ENCODE measurements at places on chromosomes 2 and 18.

- no peak for DNase-seq
Observed at GRCh38 chr18:26894426-26894825, 28.9 kb upstream of the AQP4 start.

DNA sequence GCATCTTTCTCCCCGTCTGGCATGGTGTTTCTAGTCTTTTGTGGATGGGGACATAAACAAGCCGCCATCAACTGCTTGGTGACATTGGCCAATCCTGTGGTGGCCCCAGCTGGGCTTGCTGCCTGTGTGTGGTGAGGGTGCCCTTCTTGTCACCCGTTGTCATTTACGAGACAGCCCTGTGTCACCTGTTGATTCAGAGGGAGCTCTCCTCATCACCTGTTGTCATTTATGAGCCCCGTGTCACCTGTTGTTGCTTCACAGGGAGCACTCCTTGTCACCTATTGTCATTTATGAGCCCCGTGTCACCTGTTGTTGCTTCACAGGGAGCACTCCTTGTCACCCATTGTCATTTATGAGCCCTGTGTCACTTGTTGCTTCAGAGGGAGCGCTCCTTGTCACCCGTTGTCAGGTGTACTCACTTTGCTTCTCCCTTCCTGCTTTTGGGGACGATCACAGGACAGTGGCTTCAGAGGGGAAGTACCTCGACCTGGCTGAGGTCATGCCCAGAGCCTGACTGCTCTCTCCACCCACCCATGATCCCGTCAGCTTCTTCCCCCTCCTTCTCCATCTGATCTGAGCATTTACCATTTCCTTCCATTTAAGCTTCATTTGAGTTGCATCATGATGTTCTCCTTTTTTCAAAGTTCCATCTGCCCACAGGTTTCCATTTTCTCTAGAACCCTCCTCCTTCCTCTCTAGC lies 29.1 kb downstream of the HPCAL1 start:
- DNase-seq, result peak; percentile 38

GRCh38 chr18:22872900-22873537 lies 60.1 kb upstream of the RBBP8 start:
- DNase-seq, result no peak

DNA sequence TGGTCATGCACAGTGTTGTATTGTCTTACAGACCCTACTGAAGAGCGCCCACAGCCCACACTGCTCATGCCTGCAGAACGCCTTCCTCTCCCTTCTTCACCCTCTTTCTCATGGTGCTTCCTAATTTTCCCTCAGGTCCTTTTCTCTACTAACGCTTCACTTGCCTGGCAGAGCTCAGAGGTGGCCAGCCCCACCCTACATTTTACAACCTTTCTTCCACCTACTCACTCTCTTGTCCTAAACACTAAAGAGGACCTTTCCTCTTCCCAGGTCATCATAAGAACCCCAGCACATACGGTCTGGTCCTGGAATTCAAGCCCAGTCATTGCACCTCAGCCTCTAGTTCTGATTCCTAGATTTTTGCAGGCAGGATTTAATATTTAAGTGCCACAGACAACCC lies 11.7 kb upstream of the LGALSL start:
- DNase-seq, result no peak

DNA sequence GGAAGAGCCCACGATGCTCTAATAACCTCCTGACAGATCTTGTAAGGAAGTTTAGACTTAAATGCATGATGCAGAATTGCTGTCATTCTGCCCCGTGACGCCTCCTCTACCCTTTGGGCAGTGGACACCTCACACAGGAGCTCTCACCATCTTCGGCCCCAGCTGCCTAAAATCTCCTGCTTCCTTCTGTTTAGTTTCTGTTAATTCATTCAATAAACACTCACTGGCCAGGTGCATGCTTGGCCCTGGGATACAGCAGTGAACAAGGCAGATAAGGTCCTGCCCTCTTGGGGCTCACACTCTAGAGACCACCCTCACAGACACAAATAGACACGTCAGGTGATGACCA lies 81.1 kb downstream of the SEPTIN10 start:
- DNase-seq, result no peak

DNA sequence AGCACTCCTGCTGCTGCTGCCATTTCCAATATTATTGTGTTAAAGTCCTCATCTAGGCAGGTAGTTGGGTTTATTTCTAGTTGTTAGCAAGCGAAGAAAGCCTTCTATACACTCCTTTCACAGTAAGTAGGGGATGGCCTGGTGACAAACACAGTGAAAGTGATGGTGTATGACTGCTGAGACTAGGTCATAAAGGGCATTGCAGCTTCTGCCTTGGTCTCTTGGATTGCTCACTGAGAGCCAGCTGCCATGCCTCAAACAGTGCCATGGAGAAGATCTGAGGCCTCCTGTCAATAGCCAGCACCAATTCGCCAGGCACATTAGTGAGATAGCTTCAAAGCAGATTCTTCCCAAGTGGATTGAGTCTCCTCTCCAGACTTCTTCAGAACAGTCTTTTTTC lies 27.6 kb upstream of the MSTN start:
- no peak for DNase-seq

- no peak for DNase-seq
Observed at GRCh38 chr18:57959278-57959677, 84.7 kb upstream of the NEDD4L start.

GRCh38 chr18:27605107-27605834 lies 420.2 kb upstream of the CHST9 start:
- no peak for DNase-seq

GRCh38 chr2:213149294-213149875 lies 2.0 kb downstream of the IKZF2 start:
- no peak for DNase-seq

DNA sequence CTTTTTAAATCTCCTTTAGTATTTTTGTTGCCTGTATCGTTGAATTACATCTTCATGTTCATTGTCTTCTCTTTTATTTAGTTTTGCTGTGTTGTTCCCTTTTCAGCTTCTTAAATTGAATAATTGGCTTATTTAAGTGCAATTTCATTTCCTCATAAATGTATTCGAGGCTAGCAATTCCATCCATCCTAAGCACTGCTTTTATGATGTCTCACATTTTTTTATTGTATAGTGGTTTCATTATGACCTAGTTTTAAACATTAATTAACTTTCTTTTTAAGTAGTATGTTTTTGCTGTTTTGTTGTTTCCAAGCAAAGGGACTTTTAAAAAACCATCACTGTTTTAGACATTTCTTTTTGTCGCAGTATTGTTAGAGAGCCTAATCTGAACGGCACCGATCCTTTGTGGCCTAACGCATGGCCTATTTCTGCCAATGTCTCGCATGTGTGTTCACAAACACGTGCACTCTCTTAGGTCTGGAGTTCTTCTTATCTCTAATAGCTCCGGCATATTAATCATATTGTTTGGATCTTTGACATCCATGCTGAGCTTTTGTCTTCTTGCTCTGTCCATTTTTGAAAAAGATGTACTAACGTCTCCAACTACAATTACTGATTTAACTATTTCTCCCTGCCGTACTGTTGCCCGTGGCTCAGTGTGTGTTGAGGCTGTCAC lies 59.6 kb upstream of the ZNF516 start:
- no peak for DNase-seq

DNA sequence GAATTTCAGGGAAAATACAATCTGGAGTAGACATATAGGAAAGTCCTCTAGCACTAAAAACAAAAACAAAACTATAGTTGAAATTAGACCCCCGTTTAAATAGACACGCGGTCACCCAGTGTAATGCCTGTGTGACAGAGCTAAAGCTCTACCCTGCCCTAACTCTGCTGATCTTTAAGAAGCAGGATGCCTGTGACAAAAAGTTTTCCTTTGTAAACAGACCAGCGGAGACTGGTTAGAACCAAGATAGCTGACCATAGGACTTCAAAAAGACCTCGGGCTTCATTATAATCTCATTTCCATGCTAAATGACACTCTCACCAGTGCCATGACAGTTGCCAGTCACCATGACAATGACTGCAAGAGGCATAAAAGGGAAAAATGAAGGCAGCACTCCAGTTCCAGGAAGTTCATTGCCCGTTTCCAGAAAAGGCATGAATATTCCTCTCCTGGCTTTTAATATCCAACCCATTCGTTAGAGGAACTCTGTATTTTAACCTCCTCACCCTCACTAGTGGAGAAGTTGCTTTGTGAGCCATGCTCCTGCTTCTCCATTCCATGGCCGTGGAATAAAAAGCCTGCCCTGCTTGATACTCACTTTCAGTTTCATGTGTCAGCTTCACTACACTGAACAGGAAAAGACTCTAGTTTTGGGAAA lies 157.2 kb upstream of the COPS8 start:
- DNase-seq, result no peak

DNA sequence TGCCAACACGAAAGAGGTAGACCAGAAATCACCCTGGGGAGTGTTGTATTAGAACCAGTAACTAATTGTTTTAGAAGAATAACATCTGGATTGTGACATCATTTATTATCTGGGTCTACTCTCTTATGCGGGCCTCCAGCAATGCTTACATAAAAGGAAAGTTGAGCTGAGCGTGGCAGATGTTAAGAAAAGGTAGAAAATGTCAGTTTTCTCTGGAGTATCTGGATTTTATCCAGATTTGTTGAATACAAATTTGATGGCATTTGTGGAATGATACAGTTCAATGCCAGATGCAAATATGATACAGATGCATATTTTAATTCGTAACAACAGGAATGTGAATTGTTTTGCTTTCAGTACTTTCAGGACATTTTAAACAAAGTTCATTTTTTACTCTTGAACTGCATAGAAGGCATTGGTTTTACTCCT lies 90.3 kb downstream of the PRPF40A start:
- DNase-seq, result no peak

GRCh38 chr18:55838841-55839240 lies 250.8 kb upstream of the TCF4 start:
- no peak for DNase-seq

- no peak for DNase-seq
Observed at GRCh38 chr18:10041180-10041579, 127.4 kb downstream of the VAPA start.

- DNase-seq, result no peak
Observed at GRCh38 chr2:69972822-69973221, 11.4 kb upstream of the ASPRV1 start.

GRCh38 chr2:88556026-88556425 lies 71.2 kb downstream of the EIF2AK3 start:
- DNase-seq, result no peak

All from effector CD4-positive, alpha-beta T cell (primary cell).